Hippocampal formation (tissue), 2 donors: ENCODE measurements at places on chromosomes 5 and 9.

DNA sequence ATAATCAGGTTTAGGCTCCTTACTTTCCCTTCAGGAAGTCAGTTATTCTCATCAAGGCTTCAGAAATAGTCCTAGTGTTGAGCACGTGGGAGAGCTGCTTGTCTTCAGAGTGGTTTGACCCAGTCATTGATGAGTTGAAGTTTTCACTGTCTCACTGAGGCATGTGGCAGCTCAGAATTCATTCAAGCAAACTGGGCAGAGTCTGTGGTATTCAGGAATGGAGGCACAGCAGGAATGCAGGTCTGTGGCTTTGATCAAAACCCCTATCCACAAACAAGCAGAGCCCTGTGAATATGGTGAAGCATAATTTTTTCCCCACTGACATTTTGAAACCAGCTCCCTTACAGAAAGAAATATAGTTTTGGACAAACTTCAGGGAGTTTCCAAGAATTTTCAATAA lies 207.3 kb downstream of the CD180 start:
- no peak for DNase-seq

GRCh38 chr5:67530609-67531255 lies 334.1 kb upstream of the CD180 start:
- no peak for DNase-seq

DNA sequence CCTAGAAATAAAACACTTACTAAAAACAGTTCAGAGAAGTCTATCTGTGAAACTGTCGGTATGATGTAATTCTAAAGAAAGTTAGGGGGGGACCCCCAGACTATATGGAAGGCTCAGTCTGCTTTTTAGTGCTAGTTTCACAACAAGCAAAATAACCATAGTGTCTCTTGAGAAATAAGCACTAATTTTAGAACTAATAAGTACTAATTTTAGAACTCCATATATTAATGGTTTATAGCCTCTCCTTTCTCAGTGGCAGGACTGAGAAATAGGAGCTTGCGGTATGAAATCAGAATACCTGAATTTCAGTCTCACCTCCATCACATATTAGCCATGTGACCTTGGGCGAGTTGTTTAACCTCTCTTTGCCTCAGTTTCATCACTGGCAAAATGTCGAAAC lies 1.4 kb upstream of the PHF24 start:
- DNase-seq: no peak

- DNase-seq: no peak
Measured at GRCh38 chr5:59036274-59036961, 453.5 kb downstream of the RAB3C start.

- DNase-seq: no peak
Measured at GRCh38 chr9:76756941-76757673, 7.1 kb upstream of the PCA3 start.

DNA sequence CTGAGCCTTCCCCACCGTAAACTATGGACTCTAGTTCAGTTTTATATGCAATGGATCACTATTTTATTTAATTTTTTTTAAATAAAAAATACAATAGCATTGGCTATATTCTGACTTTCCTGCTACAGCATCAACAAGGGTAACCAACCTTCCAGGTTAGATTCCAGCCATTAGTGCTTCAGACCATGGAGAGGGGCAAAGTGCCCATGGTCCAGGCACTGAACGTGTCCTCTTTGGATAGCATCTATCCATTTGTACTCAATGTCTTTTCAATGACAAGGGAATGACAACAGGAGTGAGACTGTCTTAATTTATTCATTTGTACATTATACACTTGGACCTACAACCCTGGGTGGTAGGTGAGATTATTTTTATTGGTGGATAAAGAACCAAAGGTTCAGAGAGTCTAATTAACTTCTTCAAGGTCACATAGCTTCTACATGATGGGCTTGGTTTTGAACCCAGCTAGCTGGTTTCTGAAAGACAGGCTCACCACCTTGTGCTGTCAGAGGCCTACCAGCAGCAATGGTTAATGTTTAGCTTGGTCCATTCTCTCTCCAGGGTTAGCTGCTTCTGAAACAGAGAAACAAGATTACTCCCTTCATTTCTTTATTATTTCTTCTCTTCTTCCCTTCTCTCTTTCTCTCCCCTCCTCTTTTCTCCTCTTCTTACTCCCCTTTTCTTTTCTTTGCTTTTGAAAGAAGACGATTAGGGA lies 11.5 kb downstream of the TMEM171 start:
- DNase-seq: no peak

GRCh38 chr5:33975852-33976251 lies 8.6 kb downstream of the SLC45A2 start:
- no peak for DNase-seq

GRCh38 chr9:133573791-133574515 lies 35.2 kb downstream of the FAM163B start:
- no peak for DNase-seq

- no peak for DNase-seq
Measured at GRCh38 chr9:71662082-71662481, 106.2 kb downstream of the CEMIP2 start.

GRCh38 chr9:105362470-105362869 lies 85.4 kb upstream of the FSD1L start:
- no peak for DNase-seq

- no peak for DNase-seq
Measured at GRCh38 chr5:9545136-9545991, 511 bp downstream of the SEMA5A start.

GRCh38 chr9:89304834-89305188 lies 6.2 kb upstream of the CKS2 start:
- no peak for DNase-seq

DNA sequence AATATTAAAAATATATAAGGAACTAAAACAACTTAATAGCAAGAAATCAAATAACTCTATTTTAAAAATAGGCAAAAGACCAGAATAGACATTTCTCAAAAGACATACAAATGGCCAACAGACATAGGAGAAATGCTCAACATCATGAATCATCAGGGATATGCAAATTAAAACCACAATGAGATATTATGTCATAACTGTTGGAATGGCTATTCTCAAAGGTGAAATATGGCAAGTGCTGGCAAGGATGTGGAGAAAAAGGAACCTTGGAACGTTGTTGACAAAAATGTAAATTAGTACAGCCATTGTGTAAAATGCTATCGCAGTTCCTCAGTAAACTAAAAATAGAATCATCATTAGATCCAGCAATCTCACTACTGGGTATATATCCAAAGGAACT lies 468.5 kb downstream of the NFIB start:
- DNase-seq: no peak

DNA sequence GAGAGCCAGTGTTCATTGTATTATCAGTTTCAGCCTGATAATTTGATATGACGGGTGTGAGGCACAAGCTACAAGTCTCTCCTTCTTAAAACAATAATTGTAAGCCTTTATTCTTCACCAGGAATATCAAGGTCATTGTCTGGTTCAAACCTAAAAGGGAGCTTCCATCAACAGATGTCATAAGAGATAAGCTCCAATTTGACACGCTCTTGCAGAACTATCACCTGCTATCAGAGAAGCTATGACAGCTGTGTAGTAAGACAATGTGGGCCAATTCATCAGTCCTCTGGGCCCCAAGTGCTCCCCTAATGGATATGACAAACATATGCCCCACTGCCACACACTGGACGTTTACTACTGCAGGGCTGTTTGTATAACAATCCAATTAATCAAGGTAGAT lies 1010.2 kb upstream of the DMAC1 start:
- no peak for DNase-seq

DNA sequence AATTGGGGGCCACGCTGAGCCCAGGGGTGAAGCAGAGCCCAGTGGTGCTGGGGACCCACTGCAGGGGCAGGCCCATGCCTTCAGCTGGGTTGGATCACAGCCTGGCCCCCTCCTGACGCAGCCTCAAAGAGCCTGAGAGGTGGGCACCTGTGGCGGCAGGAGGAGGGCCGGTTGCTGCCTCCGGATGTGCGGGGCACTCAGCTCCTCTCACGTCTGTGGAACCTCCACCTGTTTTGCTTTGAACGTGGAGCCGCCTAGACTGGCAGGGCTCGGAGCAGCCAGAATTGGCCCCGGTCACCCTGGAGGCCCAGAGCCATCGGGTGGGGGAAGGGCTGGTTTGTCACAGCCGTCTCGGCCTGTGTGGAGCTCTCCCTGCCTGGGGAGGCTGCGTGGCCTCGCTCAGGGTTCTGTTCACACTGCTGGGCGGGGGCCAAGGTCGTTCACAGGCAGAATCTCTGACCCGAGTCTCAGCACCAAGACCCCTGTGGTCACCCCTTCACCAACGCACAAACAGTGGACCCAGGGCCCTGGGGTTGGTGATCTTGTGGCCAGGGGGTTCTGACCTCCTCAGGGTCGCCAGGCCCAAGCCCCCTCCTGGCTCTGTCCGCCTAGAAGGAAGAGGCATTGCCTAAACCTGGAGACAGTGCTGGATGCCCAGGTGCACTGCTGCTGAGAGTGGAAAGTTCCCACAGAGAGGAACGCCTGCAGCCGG lies 9.2 kb upstream of the SLC9A3 start:
- no peak for DNase-seq
